ENCODE measurements at places on chromosomes 16 and 17.

- DNase-seq: no peak
Measured at GRCh38 chr17:61400066-61400716, 548 bp downstream of the TBX2 start.

DNA sequence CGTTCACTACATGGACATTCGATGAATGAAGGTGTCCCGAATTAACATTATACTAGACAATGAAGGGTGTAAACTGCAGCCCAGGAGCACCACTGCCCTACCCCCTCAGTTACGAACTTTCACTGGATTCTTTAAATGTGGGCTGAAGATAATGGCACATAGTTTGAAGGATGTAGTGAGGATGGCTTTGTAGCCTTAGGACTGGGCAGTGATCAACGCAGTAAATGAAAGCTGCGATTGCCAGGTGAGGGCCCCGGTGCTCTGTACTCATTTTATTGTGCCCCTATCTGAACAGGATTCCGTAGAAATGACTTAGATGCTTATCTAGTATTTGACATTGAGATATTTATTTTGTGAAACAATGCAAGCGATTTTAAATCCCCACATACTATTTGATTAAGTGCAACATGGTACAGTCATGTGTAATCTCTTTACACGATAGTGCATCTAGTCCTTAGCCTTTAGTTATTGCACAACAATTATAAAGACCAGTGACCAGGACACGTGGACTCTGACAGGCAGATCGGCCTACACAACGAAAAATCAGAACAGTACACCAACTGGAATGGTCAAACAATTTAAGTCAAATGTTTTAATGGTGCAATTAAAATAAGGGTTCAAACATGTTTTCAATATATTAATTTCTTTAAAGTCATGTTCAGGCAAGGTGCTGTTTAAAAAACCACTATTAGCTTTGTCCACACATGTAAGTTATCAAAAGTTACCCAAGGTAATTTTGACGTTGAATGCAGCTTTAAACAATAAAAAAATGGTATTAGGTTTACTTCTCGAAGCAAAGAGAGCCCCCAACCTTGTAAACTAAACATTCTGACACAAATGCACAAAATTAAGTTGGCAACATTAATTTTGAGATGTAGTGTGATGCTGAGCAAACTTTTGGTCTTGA, 17.4 kb upstream of the ERN1 start:
- peak; percentile 50 for DNase-seq

DNA sequence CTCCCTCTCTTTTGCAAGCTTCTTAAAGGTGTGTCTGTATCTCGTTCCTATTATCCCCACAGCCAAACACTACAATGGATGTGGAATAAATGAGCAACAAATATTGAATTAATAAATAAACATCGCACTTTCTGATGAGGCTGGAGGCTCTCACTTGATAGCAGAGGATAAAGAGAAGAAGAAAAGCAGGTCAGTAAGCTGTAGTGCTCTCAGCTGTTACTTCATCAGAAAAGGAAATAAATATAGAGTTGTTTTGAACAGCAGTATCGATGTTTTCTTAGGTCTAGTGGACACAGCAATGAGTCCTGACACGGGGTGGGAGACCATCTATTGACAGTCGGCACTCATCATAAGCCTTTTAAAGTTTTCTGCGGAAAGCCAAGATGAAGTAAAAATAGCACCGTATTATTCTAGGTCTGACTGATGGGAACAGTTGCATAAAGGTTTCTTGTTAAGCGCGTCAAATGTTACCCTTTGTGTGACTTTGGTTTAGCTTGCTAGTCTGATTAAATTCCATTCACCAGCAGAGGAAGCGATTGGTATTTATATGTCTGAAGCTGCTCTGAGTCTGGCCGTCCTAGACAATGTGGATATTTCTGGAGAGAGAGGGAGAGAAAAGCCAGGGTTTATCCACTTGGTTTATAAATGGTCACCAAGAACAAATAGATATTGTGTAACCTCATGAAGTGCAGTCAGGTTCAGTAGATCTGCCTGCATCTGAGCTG, 646.1 kb downstream of the CDH11 start:
- no peak for DNase-seq

DNA sequence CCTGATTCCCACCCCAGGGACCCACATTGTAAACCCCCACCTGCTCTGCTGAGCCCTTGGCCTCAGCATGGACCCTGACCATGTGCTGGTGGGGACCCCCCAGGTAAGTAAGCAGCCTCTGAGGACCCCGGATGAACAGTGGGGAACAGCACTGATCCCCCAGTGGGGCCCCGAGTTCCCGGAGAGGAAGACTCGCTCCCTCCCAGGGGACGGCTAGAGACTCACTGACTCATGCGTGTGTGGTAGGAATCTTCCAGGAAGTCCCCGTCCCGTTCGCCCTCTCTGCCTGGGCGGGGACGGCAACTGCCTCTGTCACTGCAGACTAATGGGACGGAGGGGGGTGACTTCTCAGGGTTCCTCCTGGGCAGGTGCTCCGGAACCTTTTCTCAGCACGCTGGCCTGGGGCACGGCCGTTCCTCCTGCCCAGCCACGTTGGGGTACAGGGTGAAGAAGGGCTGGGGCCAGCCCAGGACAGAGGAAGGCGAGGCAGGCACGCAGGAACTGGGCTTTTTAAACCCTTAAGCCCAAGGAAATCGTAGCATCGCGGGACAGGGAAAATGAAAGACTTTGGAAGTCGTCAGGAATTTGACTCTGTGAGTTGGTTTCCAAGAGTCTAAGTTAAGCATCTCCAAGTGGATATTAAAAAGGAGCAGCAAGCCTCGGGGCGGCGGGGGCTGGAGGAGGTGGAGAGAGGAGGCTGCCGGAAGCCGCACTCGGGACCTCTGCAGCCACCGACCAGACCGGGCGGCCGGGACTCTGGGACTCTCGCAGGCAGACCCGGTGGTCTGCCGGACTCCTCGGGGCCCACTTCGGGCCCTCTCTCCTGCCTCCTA, 178.7 kb downstream of the SEC14L1 start:
- peak; percentile 83 for DNase-seq

GRCh38 chr17:50469208-50469605, 527 bp upstream of the CHAD start:
- no peak for DNase-seq

DNA sequence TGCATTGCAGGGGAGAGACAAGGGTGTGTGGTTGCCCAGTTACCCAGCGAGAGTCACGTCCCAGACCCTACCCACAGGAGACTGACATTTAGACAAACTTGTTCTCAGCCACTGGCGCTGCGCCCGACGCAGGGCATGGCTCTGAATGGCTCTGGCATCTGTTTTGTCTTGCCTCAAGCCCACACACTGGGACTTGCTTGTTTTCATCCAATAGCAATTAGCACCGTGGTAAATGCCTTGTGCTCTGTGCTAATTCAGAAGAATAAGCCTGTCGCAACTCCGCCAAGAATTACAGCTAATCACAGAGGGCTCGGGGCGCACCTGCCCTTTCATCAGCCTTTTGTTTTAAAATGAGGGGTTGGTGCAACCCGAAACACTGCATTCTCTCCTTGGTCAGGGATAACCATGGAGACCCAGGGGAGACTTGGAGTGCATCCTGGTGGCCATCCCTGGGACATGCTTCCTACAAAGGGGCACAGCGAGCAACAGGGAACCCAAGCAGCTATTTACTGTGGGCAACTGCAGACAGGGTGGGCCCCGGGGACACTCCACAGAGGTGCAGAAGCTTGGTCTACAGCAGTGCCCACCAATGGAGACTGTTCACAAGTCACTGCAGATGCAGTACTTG, 220.6 kb upstream of the ZFHX3 start:
- peak; percentile 9 for DNase-seq

DNA sequence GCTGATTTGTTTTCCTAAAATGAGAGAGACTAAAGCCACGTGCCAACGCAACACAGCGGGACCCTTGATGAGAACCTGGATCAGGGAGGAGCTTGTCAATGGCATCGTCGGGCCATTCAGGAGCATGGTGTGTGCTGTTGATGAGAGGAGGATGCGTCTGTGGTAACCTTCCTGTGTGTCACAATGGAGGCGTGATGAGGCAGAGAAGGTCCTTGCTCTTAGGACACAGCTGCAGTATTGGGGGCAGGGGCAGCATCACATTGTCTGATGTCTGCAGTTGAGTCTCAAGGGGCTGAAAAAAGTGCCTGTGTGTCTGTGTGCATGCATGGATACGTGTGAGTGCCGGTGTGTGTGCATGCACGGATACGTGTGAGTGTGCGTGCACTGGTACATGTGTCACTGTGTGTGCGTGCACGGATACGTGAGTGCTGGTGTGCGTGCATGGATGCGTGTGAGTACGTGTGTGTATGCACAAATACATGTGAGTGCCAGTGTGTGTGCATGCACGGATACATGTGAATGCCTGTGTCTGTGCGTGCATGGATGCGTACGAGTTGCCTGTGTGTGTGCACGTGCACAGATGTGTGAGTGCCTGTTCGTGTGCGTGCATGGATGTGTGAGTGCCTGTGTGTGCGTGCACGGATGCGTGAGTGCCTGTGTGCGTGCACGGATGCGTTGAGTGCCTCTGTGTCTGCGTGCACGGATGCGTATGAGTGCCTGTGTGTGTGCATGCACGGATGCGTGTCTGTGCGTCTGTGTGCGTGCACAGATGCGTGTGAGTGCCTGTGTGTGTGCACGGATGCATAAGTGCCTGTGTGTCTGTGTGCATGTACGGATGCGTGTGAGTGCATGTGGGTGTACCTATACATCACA, 39.3 kb downstream of the BAIAP2 start:
- no peak for DNase-seq

GRCh38 chr16:14186007-14186794, 115.1 kb downstream of the MRTFB start:
- DNase-seq: peak; percentile 15

DNA sequence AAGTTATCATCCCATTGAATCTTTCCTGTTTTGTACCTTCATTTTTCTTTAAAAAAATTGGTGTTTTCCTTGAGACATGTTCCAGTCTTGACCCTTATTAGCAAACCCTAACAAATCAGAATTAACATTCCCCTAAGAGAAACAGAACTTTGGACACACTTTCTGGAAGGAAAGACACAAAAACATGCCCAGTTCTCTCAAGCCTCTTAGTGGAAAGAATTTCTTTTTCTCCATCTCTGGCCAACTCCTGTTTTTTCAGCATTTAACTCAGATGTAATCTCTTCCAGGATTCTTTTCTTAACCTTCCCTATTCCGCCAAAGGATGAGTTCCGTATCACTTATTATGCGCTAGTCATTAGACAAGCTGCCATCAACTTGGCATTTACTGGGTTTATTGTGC, 23.9 kb upstream of the CDH8 start:
- no peak for DNase-seq

GRCh38 chr17:34361478-34362061, 1.5 kb downstream of the CCL1 start:
- peak; percentile 93 for DNase-seq

GRCh38 chr16:72203401-72203800, 31.4 kb upstream of the PMFBP1 start:
- DNase-seq: peak; percentile 62

- peak; percentile 50 for DNase-seq
Measured at GRCh38 chr17:13031718-13032350, 14.0 kb upstream of the ELAC2 start.

GRCh38 chr16:74257061-74257460, 39.6 kb upstream of the PSMD7 start:
- DNase-seq: no peak

DNA sequence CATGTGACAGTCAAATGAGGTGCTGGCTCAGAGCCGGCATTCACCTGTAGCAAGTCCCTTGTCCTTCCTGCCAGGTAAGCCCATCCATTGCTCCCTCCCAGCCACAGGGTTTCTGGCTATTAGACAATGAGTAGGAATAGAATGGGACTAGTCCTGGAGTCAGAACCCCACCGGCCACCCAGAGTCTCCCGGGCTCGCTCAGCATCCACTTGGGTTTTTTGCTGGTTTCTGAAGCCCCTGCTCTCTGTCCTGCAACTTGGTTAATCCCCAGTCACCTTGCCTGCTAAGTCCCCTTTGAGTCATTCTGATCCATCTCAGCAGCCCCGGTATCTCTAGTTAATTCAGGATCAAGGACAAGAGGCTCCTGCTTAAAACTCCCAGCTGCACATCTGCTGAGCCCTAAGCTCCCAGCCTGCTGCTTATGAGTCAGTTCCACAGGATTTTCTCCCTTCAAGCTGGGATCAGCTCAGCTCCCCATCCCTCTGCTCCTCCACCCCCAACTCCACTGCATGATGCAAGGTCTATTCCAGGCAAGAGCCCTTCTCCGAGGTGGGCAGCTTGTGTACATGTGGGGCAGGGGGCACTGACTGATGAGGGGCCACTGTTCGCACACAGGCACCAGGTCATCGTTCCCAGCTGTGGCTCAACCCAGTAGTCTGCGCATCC, 19.9 kb upstream of the MRPS23 start:
- no peak for DNase-seq

DNA sequence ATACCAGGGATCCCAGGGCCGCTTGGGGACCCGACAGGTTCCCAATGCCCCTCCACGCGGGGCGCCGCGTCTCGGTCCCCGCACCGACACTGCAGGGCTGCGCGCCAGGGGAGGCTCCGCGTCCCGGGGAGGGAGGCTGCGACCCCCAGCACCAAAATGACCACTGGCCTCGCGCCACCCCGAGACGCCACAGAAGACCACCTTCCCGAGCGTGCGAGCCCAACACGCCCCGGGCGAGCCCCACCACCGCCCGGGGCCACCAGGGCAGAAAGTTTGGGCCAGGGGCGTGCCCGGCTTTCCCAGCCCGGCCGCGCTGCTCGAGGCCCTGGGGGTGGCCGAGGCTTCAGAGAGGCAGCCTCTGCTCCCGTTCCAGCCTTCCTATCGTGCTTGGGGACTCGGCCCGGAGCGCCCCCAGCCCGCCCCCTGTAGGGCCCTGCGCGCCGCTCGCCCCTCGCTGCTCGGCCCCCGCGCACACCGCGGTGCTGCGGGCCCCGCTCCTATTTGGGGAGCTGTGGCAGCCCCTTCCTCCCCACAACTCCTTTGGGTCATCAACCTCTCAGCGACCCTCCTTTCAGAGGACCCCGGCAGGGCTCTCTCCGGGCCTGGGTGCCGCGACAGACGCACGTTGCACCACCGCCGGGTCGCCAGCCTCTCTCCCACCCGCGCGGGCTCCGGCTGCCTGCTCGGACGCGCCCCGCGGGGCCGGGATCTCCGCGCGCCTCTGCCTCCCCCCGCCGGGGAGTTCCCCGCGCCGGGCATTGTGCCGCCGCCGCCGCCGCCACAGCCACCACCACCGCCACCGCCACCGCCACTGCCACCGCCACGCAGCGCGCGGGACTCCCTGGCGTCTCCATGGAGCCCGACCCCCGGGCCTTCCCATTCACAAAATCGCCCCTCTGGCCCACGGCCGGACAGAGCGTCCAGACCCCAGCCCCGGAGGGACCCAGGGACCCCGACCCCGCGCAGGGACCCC, 892 bp downstream of the RBFOX3 start:
- no peak for DNase-seq

- DNase-seq: no peak
Measured at GRCh38 chr17:15885770-15886169, 59.2 kb upstream of the ADORA2B start.

GRCh38 chr16:28475221-28475620, 3.1 kb upstream of the NPIPB7 start:
- DNase-seq: no peak

- DNase-seq: no peak
Measured at GRCh38 chr17:76492989-76493501, 8.2 kb downstream of the RHBDF2 start.
